ENCODE measurements at places on chromosomes 5 and 9.

DNA sequence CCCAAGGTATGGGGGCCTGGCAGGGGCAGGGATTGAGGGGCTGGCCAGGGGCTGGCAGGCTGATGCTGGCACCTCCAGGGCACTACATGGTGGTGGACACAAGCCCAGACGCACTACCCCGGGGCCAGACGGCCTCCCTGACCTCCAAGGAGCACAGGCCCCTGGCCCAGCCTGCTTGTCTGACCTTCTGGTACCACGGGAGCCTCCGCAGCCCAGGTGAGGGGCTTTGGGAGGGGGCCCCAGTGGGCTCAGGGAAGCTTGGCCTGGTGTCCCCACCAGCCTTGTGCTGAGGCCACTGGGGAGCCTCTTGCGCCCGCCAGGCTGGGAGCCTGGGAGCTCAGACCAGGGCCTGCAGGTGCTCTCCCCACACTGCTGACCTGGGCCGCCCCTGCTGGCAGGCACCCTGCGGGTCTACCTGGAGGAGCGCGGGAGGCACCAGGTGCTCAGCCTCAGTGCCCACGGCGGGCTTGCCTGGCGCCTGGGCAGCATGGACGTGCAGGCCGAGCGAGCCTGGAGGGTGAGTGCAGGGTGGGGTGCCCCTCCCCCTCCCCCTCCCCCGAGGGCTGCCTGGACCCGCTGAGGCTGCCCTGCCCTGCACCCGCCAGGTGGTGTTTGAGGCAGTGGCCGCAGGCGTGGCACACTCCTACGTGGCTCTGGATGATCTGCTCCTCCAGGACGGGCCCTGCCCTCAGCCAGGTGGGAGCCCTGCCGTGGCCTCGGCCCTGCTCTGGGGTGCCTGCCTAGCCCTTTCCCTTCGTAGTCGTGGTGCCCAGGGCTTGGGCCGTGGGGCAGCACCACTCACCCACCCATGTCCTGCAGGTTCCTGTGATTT, 5.7 kb downstream of the MAMDC4 start:
- H3K4me1 ChIP-seq = peaks cover 33% of the 10 kb centered on the region
- H3K36me3 ChIP-seq = no peaks in the 10 kb centered on the region
- no peak overlapping the region for H3K27ac ChIP-seq
- no peak for DNase-seq
- H3K4me3 ChIP-seq = no peak overlapping the region

DNA sequence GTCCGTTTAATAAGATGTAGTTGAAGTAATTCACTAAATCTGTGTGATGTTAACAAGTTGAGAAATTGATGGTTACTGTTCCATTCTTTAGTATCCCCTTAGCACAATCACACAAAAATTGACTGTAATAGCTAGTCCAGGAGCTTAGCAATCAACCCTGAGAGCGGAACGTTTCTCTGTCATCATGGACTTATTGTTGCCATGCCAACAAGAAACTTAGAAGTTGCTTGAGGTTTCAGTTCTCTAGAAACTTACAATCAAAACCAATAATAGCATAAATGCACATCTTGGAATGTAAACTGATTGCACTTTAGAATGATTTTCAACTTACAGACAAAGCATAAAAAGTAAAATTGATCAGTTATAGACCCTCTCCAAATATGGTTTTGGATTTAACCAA, 125.4 kb upstream of the ANKH start:
- no peak overlapping the region for H3K27ac ChIP-seq
- peaks cover 10% of the 10 kb centered on the region for H3K27me3 ChIP-seq
- H3K36me3 ChIP-seq = no peaks in the 10 kb centered on the region
- no peak overlapping the region for H3K4me3 ChIP-seq

- DNase-seq = no peak
- H3K4me1 ChIP-seq = no peaks in the 10 kb centered on the region
- no peaks in the 10 kb centered on the region for H3K36me3 ChIP-seq
- H3K27ac ChIP-seq = no peak overlapping the region
These were observed 28.7 kb downstream of the TPD52L3 start for GRCh38 chr9:6356904-6357303.

GRCh38 chr5:154205441-154206117, 15.0 kb downstream of the GALNT10 start:
- no peak overlapping the region for H3K27ac ChIP-seq
- no peaks in the 10 kb centered on the region for H3K36me3 ChIP-seq
- H3K27me3 ChIP-seq = no peaks in the 10 kb centered on the region
- H3K4me3 ChIP-seq = no peak overlapping the region
- DNase-seq = no peak

DNA sequence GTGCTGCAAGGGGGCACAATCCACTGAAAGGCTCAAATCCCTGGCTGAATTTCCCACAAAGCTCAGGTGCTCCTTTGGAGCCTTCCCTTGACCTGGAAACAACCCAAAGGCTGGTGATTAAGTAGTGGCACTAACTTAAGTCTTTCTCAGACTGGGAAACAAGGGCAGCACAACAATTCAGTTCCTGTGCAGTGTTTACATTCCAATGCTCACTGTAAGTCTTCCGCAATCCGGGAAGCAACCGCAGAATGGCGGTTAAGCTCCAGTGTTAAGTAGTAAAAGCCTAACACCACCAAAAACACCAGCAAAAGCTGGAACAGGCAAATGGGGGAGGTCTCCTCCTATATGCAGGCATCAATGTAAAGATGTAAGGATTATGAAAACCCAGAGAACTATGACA, 117.2 kb downstream of the TRPM3 start:
- DNase-seq = no peak
- no peak overlapping the region for H3K27ac ChIP-seq
- H3K4me3 ChIP-seq = no peak overlapping the region
- no peaks in the 10 kb centered on the region for H3K27me3 ChIP-seq

- H3K4me1 ChIP-seq = peaks cover 44% of the 10 kb centered on the region
- no peaks in the 10 kb centered on the region for H3K27me3 ChIP-seq
- peak overlapping the region; percentile 61 for H3K4me3 ChIP-seq
- DNase-seq = no peak
These were observed 42.1 kb upstream of the STXBP1 start for GRCh38 chr9:127569886-127570401.

DNA sequence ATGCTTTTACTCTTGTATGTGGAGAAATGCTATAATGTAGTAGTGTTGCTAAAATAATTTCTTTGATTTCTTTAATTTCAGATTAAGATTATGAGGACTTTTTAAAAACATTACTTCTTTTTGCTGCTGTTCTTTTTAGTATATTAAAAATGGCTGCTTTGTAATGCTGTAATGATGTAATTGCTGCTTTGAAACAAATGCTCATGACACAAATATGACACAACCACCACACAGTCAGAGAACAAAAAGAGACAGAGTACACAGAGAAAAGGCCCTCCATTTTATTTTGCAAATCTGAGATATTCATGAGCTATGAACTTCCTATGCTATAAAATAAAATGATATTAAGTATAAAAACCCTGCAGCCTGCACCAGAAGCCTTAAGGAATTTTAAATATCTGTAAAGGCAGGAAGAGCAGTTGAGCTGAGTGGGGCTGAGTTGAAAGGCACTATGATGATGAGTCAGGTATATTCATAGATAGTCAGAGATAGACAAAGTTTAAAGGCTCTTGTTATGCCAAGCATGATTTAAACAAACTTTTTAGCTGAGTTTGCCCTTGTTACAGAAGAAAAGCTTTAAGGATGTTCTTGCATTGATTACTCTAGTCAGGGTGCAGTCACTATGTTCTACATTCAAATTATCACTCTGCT, 5.1 kb upstream of the POU5F2 start:
- no peaks in the 10 kb centered on the region for H3K4me1 ChIP-seq
- DNase-seq = peak; percentile 5
- H3K27me3 ChIP-seq = no peaks in the 10 kb centered on the region
- H3K4me3 ChIP-seq = no peak overlapping the region
- no peaks in the 10 kb centered on the region for H3K36me3 ChIP-seq

DNA sequence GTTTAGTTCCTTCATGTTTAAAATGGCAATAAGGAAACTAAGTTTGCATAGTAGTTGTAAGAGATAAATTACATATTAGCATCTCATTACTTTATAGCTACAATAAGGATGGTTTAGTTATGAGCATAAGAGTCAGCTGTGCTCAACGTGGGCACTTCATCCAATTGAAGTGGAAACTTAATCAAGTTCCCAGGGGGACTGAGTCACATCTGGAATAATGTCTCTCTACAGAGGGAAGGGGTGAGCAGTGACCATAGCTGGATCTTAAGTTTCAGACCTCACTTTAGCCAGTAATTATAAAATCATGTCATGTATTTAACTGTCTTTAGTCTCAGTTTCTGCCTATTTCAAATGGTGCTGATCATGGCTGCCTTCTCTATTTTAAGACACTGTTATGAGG, 36.8 kb upstream of the FAM240B start:
- DNase-seq = no peak
- no peak overlapping the region for H3K27ac ChIP-seq
- no peaks in the 10 kb centered on the region for H3K36me3 ChIP-seq
- no peaks in the 10 kb centered on the region for H3K4me1 ChIP-seq

DNA sequence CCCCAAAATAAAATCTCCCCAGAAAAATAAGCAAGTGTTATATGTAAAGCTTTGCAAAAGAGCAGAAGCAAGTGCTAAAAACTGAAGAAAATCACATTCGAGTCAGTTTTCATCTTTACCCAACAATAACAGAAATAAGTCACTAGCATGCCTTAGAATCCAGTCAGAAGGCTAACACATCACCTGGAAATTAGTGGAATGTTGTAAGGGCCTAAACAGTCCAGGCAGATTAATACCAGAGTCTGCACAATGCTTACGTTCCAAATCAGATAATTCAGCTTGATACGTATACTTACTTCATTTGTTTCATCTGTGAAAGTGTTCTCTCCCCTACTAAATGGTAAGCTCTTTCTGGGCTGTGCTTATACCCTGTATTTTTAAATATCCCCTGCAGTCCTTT, 42.7 kb downstream of the SUSD1 start:
- no peaks in the 10 kb centered on the region for H3K36me3 ChIP-seq
- no peak overlapping the region for H3K4me3 ChIP-seq
- H3K27ac ChIP-seq = no peak overlapping the region
- H3K4me1 ChIP-seq = no peaks in the 10 kb centered on the region
- DNase-seq = no peak
- no peaks in the 10 kb centered on the region for H3K27me3 ChIP-seq

DNA sequence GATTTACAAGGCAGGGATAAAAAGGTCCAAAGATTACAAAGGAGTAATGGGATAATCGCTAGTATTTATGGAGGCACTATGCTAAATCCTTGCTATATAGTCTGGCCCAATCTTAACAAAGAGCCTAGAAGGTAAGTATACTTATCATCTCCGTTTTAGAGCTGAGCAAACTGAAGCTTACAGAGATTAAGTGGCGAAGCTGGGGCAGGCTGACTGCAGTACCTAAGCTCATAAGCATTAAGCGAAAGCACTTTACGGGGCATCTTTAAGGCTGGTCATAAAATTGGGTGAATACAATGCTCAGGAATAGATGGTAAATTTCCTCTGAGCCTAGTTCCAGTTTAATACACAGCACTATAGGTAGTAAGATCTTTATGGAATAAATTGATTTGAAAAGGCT, 30.0 kb upstream of the ZNF366 start:
- H3K4me3 ChIP-seq = no peak overlapping the region
- H3K27ac ChIP-seq = no peak overlapping the region
- no peaks in the 10 kb centered on the region for H3K4me1 ChIP-seq

GRCh38 chr9:123470121-123470782, 114.3 kb downstream of the CRB2 start:
- no peaks in the 10 kb centered on the region for H3K27me3 ChIP-seq
- no peak overlapping the region for H3K4me3 ChIP-seq
- H3K36me3 ChIP-seq = no peaks in the 10 kb centered on the region
- H3K4me1 ChIP-seq = no peaks in the 10 kb centered on the region

DNA sequence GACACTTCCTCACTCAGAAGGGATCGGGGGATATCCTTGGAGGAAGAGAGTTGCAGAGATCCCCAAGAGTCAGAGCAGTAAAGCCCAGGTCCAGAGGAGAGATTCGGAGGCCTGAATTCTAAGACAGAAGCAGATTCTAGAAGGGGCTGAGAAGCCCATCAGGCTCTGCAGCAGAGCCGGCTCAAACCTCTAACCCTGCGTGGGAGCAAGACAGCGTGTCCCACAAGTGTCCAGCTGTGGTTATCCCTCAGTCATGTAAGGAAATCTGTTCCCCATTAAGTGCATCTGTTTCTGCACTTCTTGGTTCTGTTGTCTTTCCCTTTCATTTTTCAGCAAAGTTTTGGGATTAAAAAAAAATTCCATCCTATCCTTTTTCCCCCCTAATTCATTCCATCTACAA, 4.8 kb upstream of the DIAPH1 start:
- H3K36me3 ChIP-seq = peaks cover 13% of the 10 kb centered on the region
- peaks cover 4% of the 10 kb centered on the region for H3K4me1 ChIP-seq
- H3K4me3 ChIP-seq = no peak overlapping the region
- no peak overlapping the region for H3K27ac ChIP-seq
- no peak for DNase-seq

DNA sequence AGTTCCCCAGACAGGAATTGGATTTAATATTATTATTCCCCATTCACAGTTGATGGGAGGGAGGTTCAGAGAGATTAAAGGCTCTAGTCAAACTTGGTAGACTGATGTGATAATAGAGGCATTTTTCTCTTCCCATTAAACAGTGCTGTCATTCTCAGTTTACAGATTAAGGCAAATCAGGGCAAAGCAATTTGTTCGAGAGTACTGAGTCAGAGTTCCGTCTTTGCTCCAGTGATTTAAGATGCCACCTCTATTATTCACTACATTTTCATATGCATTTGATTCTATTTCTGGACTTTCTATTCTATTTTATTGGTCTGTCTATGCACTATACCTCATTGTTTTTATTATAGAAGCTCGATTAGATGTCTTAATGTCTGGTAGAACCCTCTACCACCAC, 201.0 kb upstream of the RAI14 start:
- no peak overlapping the region for H3K27ac ChIP-seq
- H3K4me3 ChIP-seq = no peak overlapping the region
- no peak for DNase-seq
- H3K4me1 ChIP-seq = no peaks in the 10 kb centered on the region

DNA sequence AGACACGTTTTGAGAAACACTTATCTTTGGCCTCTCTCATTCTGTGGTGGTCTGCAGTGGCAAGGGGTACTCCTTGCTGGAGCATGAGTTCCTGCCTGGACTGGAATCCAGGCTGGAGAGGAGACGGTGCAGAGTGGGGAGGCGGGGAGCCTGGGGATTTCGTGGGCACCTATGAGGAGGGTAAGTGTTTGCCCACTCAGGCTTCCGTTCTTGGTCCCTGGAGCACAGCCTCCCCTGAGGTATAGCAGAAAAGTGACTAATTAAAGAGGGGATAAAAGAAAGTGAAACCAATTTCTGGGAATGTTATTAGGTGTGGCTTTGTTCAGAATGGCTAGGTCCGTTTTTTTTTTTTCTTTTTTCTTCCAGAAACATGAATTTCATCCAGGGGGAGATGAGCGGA, 90.8 kb downstream of the ARHGAP26 start:
- peaks cover 81% of the 10 kb centered on the region for H3K4me1 ChIP-seq
- no peak for DNase-seq
- peak overlapping the region; percentile 15 for H3K4me3 ChIP-seq
- H3K27ac ChIP-seq = peak overlapping the region; percentile 80
- no peaks in the 10 kb centered on the region for H3K27me3 ChIP-seq

GRCh38 chr5:172972552-172972951, 11.0 kb upstream of the ATP6V0E1 start:
- H3K27me3 ChIP-seq = no peaks in the 10 kb centered on the region
- 0 out of 2 replicates have a peak, but pooled peaks cover 3% of the 10 kb centered on the region for H3K36me3 ChIP-seq
- H3K4me3 ChIP-seq = no peak overlapping the region
